ENCODE measurements at places on chromosomes 7 and 10.

- peak; percentile 80 for DNase-seq
Observed at GRCh38 chr7:94423863-94424735, 29.4 kb downstream of the COL1A2 start.

DNA sequence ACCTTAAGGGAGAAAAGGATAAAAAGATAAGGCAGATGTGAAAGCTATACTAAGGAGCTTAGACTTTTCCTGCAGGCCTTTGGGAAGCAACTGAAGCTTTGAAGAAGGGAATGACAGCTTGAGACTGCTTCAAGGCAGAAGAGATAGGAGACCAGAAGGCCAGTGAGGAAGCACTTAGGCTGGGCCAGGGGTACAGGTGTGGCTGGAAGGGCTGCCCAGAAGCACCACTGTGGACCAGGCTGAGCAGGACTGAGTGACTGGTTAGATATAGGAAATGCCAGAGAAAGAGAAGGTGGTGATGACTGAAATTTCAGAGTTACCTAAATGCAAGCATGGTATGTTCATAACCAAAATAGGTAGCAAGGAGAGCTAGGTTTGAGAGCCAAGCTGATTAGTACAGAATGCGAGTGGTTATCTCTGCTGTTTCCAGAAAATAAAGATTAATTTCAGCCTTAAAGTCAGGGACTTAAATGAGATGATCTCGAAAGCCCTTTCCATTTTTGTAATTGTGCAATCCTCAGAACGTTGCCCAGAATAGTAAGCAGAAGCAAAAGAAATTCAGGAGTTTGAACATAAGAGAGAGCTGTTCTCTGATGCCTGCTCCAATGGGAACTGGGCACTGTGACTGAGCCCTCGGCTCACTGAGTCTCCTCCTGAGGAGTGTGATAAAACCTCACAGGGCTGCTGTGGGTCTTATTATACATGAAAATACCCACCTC lies 54.9 kb downstream of the MET start:
- DNase-seq, result no peak

DNA sequence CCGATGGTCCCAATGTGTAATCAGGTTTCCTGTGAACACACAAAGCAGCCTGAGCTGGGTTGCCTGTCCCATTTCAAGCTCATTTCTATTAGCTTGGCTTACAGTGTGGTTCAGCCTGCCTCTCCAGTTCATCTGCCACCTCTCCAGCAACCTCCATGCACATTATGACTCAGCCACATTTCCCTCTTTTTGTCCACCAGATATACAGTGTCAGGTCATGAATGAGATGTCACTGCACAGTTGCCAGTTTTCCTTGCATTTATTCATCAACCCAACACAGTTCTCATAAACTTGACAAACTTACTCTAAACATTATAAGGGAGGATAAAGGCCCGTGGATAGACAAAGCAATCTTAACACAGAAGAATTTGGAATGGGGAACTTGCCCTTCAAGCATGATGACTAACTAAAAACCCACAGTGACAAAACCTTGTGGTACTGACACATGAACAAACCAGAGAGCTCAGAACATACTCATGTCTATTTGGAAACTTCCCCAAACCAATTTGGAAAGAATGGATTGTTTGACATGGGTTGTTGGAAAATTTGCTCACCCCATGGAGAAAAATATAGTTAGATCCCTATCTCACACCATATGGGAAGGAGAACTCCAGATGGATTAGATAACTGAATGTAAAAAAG lies 2.5 kb upstream of the CFAP58 start:
- peak; percentile 86 for DNase-seq

GRCh38 chr7:142919656-142920055 lies 13.9 kb downstream of the TRPV5 start:
- DNase-seq, result no peak

DNA sequence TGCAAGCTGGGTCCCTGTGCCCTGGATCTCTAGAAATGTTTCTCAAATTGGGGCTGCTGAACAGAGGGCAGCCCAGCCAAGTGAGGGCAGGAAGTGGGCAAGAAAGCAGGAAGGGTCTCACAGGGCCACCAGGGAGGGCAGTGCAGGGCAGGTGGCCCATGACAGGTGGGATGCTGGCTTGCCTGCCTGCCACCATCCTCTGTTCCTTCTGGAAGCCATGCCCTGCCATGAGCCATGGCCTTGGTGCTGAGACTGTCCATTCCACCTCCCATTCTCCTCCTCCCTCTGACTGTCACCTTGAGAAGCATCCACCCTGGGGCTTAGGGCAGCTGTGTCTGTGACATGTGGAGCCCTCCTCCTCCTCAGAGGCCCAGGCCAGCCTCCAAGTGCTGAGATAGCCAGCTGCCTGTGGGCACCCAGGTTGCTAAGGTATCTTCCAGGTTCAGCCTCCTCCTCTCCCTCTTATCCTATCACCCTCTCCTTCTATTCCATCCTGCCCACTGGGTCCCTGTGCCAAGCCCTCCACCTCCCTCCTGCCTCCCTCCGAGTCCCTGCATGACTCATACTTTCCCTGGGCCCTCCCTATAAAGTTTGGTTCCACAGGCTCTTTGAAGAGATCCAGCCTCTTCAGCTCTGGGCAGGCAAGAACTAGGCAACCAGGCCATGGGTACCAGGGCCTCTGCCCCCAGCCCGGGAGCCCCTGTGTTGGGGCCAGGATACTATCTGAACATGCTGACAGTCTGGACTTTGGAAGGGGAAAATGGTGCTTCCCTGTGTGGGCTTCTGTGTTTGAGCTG lies 1.3 kb downstream of the VSIR start:
- DNase-seq, result peak; percentile 86

All from cardiac fibroblast (primary cell).